ENCODE measurements at places on chromosomes 2 and 18. TPM values are rescaled to one million over a fixed set of nuclear protein-coding genes. Genes with fewer than 3 reads are reported as not detected.

CLASP1 gene
- 72.1 TPM for total RNA-seq

DLX2 gene
- total RNA-seq, result 0.47 TPM

FLACC1 gene
- total RNA-seq, result 7.0 TPM

KCNIP3 gene
- total RNA-seq, result not detected

PSTPIP2 gene
- 14.3 TPM for total RNA-seq

ALK gene
- not detected for total RNA-seq

ITGA4 gene
- total RNA-seq, result 18.8 TPM

C18orf63 gene
- not detected for total RNA-seq

ITM2C gene
- 29.3 TPM for total RNA-seq

REEP1 gene
- not detected for total RNA-seq

NYAP2 gene
- 0.20 TPM for total RNA-seq

NDUFAF7 gene
- 26.5 TPM for total RNA-seq

IL36G gene
- not detected for total RNA-seq

GRB14 gene
- 0.69 TPM for total RNA-seq

TSPYL6 gene
- total RNA-seq, result not detected

CD8B2 gene
- not detected for total RNA-seq

C2orf78 gene
- not detected for total RNA-seq

PIEZO2 gene
- total RNA-seq, result not detected

CRYBA2 gene
- total RNA-seq, result not detected

CD8A gene
- total RNA-seq, result not detected

SCG2 gene
- total RNA-seq, result not detected

TET3 gene
- 26.3 TPM for total RNA-seq

SERPINB12 gene
- not detected for total RNA-seq

DUSP11 gene
- 51.7 TPM for total RNA-seq
